ENCODE measurements at places on chromosomes 3 and 15.

DNA sequence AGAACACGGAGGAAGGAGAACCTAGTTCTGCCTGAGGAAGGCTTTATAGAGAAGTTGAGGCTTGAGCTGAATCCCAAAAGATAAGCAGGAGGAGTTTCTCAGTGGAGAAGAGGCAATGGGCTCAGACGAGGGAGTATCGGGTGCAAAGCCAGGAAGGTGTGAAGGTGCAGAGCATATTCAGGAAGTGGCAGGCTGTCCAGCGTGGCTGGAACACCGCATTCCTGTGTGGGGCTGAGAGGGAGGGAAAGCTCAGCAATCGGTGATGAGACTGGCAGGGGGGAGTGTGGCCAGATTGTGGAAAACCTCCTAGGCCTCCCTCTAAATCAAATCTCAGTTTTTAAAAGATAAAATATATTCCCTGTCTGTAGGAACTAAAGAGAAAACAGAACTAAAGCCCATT lies 63.0 kb downstream of the ARHGAP31 start:
- DNase-seq = no peak

DNA sequence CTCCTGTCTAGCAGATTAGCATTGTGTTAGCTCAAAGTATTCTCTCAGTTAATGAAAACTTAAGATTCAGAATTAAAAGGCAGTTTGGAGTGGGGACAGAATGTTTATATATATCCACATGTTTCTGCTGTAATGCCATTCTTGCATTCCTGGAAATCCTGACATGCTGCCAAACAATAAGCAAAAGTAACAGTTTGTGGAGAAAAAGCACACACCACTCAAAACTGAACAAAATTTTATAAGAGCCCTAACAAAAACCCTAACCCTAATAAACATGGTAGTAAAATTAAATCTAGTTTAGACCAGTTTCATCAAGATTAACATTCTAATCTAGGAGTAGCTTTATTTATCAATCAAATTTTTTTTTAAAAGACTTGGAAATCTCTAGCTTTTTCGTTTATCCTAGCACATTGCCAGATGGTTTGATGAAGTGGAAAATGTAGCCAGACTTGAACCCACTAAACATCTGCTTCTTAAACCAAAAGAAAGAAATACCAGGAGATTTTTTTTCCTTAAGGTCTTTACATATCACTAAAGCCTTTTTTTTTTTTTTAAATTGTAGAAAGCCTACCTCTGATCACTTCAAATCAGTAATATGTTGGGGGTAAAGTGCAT lies 3.7 kb downstream of the TCAIM start:
- no peak for DNase-seq

- no peak for DNase-seq
Measured at GRCh38 chr3:112984485-112984884, 6.3 kb upstream of the GTPBP8 start.

- DNase-seq = peak; percentile 5
Measured at GRCh38 chr3:31462050-31462569, 70.6 kb upstream of the STT3B start.

DNA sequence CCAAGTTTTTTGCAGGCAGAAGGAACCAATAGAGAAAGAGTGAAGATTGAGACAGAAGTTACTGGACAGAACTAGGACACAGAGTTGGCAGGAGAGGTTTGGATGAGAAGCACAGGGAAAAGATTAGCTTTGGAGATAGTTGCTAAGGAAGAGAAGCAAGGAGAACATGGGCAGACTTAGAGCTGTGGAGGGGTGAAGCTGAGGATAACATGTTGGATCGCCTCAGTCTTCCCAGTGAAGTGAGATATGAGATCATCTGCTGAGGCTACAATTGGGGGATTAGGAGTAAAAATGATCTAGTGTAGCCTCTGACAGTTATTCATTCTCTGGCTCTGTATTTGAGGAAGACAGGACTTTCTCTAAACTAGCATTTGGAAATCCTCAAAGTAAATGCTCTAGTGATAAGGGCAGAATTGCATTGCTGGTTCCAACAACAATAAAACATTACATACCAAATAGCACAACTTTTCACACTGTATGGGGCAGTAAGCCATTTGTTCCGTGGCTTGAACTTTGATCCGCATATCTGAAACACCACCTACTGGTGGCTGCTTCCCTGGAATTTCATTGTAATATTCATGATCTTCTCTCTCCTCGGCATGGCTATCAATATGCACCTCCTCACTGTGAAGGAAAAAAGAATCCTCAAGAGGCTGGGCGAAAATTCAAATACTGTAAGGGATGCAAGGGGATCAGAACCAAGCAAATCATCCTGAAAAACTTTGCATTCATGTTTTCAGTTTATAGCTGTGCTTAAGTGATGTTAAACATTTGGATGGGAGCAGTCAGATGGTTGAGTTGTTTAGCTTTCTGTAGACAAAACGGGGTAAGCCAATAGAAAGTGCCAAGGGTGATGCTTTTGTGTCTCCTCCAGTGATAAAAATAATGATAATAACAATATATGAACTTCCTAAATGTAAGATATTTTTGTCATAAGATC lies 22.2 kb upstream of the EID1 start:
- no peak for DNase-seq

GRCh38 chr15:60002528-60003218 lies 1.4 kb upstream of the FOXB1 start:
- no peak for DNase-seq

- no peak for DNase-seq
Measured at GRCh38 chr15:27670486-27671209, 428.5 kb downstream of the OCA2 start.

GRCh38 chr3:52454250-52454937 lies 553 bp upstream of the TNNC1 start:
- DNase-seq = peak; percentile 13

- no peak for DNase-seq
Measured at GRCh38 chr3:123154020-123154985, 47.4 kb upstream of the SEC22A start.

- no peak for DNase-seq
Measured at GRCh38 chr3:43257850-43258249, 28.5 kb upstream of the SNRK start.

GRCh38 chr15:49645277-49645676 lies 24.4 kb downstream of the DTWD1 start:
- no peak for DNase-seq

- no peak for DNase-seq
Measured at GRCh38 chr15:57059026-57059660, 140.7 kb downstream of the TCF12 start.

DNA sequence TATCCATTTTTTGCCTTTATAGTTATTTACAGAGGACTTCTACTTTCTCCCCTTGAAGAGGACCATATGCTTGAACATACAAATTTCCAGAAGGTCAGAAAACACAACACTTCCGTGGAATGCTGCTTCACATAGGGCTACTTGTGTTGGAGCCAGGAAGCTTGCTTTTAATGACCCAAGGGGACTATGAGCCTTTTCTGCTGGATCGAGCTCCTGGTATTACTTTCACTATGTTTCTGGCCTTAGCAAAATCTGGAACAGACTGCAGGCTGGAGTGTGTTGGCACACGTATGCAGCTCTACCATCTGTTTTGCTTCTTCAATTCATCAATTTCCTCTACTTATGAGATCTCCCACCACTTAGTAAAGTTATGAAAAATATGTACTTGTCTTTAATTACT lies 69.3 kb upstream of the CBLB start:
- no peak for DNase-seq

GRCh38 chr3:181311186-181311585 lies 321.6 kb upstream of the DNAJC19 start:
- no peak for DNase-seq

DNA sequence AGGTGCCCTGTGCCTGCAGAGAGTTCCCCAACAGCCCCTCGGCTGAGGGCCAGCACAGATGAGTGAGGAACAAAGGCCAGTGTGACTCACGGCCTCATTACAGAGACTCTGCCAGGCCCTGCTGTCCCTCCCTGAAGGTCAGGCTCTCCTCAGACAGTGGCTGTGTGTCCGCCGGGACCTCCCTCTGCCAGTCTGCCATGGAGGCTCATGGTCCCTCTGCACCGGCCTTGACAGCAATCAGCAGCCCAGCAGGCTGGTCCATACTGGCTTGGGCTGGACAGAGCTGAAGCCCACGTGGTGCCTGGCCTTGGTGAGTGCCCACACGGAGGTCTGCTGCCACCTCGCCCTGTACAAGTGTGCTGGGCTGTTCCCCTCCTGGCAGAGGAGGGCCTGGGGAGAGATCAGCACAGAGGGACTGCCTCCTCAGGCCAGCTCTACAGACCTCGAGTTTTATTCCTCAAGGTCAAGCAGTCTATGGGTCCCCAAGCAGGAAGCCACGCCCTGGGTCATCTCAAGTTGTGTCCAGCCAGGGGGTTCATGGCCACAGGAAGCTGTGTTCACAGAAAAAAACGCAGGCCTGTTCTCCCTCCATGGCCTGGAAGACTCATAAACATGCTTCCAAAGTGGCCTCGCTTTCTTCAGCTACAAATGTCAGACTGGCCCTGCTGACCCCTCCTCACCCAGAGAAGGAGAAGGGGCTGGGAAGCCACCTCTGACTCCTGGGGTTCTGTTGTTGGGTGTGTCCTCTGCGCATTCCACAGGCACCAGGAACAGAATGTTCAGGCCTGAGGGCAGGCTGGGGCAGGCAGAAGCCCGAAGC lies 27.0 kb downstream of the SLC41A3 start:
- DNase-seq = no peak

DNA sequence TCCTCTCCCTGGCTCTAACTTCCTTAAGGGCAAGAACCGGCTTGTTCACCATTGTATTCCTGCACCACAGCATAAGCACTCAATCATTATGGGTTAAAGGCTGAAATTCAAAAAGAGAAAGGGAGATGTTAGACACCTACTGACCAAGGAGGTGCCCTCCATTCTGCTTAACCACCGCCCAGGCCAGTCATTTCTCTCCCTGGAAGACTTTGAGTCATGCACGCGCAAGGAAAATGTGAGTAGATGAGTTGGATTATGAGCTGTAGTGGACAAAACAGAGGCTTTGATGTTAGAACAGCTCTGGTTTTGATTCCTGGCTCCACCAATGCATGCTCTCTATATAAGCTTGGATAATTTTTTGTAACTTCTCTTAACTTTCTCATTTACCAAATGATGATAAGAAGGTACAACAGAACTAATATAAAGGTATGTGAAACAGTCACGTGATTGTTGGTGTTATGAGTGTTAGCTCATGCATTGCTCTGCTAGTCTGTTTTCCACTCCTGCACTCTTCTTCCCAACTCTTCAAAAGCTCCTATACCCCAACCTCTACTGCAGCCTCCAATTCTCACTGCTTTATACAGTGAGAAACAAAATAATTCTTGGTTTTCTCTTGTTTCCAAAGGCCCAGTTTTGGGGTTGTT lies 148.4 kb upstream of the ATP11B start:
- no peak for DNase-seq

DNA sequence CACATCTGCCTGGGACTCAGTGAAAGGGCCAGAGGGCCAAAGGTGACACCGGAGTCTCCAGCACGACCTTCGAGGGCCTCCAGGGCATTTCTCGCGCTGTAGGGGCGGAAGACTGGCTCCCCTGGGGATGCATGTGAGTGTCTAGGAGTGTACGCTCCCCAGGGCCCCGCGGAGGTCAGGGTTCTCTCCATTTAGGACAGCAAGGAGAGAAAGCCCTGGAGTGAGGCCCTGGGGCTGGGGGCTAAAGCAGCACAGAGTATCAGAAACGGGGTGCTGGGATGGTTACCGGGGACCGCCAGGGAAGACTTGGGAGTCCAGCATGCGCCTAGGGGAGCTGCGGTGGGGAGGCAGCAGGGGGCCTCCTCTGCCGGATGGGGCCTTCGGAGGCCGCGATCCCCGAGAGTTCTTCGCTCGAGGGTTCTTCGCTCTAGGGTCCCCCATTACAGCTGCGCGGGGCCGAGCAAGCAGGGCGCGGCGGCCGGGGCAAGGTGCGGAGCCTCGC lies 595 bp upstream of the APBA2 start:
- DNase-seq = no peak

- no peak for DNase-seq
Measured at GRCh38 chr3:10968401-10968800, 24.1 kb upstream of the SLC6A1 start.

GRCh38 chr3:51646091-51646490 lies 25.0 kb upstream of the TEX264 start:
- no peak for DNase-seq

DNA sequence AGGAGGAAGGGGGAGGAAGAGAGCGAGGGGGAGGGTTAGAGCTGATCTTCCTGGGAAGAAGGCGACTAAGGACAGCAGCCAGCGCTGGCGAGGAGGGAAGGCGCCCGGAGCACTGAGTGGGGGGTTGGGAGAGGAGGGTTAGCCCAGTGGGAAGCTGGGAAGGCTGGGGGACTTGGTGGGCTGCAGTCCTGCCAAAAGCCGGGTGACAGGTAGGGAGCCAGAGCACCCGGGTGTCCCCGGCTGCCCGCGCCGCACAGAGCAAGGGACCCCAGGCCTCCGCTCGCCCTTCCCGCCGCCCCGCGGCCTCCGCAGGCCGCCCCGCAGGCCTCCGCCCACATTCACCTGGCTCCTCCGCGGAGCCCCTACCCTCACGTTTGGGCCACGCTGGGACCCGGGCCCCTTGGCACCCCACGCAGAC lies 448 bp downstream of the SLC12A8 start:
- DNase-seq = no peak

GRCh38 chr3:140188285-140188684 lies 253.3 kb downstream of the CLSTN2 start:
- no peak for DNase-seq

DNA sequence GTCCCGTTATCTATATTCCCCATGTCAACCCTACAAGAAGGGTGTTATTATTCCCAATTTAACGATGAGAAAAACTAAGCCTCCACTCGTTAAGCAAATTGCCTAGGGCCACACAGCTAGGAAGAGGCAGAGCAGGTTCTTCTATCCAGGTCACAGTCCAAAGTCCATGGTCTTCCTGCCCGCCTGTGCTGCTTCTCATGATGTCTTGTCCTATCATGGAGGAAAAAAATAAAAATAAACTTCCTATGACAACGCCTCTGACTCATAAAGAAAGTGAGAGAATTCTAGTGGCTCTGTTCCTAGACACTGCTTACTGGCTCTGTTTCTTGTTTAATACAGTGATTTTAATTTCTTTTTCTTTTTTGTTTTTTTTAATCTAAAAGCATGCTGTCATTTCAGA lies 9.7 kb downstream of the COL8A1 start:
- DNase-seq = no peak

- no peak for DNase-seq
Measured at GRCh38 chr15:64314456-64314855, 41.5 kb downstream of the CSNK1G1 start.

DNA sequence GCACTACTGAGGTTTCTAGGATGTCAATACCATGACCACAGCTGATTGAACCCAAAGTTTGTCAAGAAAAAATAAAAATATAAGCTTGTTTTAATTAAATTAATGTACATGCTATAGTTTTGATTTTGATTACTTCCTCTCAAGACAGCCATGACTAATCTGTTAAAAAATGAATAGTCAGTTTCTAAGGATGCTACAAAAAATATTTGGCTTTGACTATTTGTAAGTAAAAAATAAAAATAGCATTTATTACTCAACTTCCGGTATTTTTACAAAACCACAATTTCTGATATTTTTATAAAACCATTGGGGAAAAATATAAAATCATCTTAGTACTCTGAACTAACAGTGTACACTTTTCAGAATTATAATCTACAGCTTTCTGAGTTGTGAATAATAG lies 12.1 kb upstream of the TEX9 start:
- DNase-seq = no peak

Measured in stimulated activated CD4-positive, alpha-beta T cell treated with anti-CD3 and anti-CD28 coated beads, Interleukin-1b, Interleukin-23, amount 100 ng/mL, for 4 hours (primary cell).